Panc1 (cell line): ENCODE measurements at places on chromosomes 3 and 15.
A peak's percentile ranks its signal among the peaks of the same experiment; 100 is the strongest.

DNA sequence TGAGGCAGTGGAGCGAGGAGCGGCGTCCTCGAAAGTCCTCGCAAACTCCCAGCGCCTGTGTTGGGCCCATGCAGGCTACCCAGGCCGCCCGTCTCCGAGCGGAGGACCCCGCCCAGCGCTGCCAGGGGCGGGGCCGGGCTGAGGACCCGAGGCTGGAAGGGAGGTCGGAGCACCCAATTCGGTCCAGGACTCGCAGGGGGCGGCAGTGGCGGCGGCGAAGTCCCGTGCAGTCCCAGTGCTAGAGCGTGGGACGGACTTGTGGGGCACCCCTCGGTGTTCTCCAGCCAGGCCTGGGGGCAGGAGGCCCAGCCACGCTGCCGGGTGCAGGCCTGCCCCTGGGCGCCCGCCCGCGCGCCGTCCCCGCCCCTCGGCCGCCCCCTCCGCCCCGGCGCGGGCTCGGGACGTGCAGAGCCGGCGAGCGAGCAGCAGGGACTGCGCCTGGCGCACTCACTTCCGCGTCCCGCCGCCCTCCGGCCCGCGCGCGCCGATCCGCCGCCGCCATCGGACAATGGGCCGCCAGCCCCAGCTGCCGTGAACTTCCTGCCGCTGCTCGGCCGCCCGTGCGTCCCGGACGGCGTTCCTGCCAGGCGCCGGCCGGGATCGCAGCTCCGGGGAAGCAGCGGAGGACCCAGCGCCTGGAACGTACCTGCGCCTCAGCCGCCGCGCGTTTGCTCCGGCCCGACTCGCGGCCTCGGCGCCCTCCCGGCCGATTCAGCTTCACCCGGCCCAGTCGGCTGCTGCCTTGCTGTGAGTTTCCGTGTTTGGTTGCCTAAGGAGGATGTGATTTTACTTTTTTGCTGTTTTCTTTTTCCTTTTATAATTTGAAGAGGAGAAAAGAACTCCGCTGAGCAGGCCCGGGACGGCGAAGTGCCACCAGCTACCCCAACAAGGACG is 596 bp upstream of the LIMD1 start:
- DNase-seq, result no peak

DNA sequence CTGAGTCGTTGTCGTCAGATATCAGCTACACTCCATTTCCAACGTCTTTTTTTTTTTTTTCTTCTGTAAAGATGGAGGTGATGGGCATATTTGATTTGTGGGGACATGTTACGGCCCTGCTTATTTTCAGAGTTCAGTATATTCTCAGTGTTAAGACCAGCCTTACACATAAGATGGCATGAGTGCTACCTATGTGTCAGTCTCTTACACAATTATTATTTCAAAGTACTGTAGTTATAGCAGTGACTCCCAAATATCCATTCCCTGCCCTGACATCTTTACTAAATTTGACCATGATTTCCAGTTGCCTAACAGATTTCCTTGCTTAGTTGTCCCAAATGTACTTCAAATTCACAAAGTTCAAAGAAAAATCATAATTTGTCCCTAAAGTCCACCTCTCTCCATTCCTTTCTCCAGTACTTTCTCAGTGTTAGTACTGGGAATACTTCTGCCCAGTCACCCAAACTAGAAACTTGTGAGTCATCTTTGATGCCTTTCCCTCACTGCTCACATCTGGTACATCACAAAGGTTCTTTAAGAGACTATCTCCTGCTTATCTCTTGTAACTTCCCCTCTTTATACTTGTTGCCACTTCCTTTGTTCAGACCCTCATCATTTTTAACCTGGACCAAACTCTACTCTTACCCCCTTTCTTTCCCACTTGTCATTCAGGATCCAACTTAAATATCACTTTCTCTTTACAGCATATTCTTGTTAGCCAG is 67.0 kb downstream of the ZNF609 start:
- DNase-seq, result no peak

GRCh38 chr15:81507831-81508230 is 133.8 kb upstream of the TMC3 start:
- DNase-seq, result no peak

GRCh38 chr15:81281766-81282605 is 42.0 kb downstream of the STARD5 start:
- no peak for DNase-seq

GRCh38 chr3:99909714-99910495 is 92.2 kb downstream of the CMSS1 start:
- no peak for DNase-seq

DNA sequence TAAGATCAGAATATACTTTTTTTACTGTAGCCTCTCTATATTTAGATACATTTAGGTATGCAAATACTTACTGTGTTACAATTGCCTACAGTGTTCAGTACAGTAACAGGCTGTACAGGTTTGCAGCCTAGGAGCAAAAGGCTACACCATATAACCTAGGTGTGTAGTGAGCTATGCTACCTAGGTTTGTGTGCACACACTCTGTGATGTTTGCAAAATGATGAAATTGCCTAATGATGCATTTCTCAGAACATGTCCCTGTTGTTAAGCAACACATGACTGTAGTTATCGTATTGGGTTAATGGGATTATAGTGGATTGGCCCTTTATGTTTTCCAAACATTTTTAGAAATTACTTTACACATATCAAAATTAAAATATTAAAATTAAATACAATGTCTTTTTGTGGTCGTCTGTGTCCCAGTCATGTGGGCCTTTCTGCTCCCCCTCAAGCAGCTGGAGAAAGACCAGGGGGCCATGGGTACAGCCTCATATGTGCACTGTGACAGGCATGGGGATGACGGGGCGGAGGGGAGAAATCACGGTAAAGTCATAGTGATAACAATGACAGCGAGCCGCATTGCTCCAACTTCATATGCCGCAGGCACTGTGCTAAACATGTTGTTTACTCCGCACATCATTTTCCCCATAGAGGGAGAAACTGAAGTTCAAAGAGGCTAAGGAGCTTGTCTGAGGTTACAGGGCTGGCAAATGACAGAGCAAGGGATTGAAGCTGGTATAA is 27.4 kb upstream of the PLA2G4E start:
- no peak for DNase-seq

GRCh38 chr3:64109438-64109837 is 86.1 kb upstream of the PSMD6 start:
- DNase-seq, result no peak

DNA sequence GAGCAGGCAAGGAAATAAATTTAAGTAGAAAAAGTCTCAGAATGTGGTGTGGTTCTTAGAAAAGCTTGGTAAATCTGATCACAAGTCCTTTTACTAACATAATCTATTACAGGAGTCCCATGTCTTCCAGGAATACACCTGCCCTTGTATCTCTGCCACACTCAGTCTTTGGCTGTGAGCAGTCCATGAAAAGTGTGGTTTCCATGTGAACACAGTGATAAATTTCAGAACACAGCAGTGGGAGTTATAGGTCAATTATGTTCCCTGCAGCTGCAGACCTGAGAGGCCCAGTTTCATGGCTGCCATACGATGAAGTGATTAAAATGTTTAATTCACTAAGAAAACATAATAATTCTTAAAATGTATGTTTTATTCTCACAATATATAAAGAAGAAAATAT is 366.9 kb upstream of the STAC start:
- no peak for DNase-seq

- no peak for DNase-seq
Observed at GRCh38 chr3:37694284-37694675, 167.4 kb upstream of the CTDSPL start.

- no peak for DNase-seq
Observed at GRCh38 chr15:34876640-34877039, 81.3 kb upstream of the ACTC1 start.

- DNase-seq, result no peak
Observed at GRCh38 chr3:25785826-25786225, 2.6 kb upstream of the NGLY1 start.

GRCh38 chr15:76363251-76363650 is 26.7 kb downstream of the ISL2 start:
- no peak for DNase-seq

- no peak for DNase-seq
Observed at GRCh38 chr3:194689493-194689944, 3.8 kb downstream of the FAM43A start.

DNA sequence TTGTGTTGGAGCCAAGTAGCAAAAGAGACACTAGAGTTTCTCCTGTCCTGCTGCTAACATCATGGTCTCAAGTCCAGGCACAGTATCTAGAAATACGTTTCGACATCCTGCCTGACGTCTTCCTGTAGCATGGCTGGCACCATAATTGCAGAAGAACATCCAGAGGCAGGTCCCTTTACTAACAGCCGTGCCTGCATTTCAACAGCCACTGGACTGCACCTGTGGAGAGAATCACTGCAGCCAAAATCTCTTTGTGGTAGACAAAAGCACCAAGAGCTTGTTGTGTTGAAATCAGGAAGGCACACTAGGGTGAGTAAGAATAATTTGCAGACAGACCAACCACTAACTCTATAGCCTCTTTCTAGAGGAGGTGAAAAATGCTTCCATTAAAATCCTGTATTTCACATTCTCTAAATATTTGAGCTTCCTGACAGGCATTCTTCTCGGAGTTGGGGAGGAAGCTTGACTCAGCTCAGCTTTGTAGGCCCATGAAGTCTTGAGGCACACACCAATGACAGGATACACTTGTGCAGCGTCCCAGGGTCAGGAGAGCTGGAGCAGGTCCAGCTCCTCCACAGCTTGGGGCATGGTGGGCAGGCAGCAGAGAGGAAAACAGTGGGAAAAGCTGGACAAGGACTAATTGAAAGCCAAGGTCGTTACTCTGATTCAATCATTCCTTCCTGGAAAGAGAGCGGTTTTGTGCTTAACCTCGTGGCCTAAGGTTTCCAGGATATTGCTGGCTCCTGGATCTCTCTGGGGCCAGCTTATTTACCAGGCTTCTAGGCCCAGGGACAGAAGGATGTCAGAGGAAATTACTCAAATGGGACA is 244.9 kb downstream of the FAM43A start:
- DNase-seq, result no peak

GRCh38 chr3:190537146-190537545 is 23.3 kb downstream of the IL1RAP start:
- no peak for DNase-seq

- no peak for DNase-seq
Observed at GRCh38 chr15:91294344-91294743, 194.3 kb downstream of the SV2B start.

DNA sequence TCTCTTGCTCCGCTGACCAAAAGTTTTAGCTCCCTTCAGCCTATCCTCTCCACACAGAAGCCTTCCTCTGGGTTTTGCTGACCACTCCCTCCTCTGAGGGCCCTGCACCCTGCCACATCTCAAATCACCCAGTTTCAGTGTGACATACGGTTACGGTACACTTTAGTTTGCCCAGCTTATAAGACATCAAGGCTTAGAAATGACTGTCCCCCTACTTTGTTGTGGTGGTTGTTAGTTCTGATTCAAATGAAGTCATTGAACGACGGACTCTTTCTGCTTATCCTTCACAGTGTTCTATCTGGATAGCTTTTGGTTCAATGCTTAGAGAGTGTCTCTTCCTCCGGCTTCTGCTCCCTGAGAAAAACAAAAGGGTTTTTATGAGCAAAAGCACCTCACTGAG is 68.0 kb upstream of the NDUFB4 start:
- DNase-seq, result no peak

- no peak for DNase-seq
Observed at GRCh38 chr3:191197761-191198306, 1.2 kb upstream of the OSTN start.

GRCh38 chr15:73922186-73923151 is 3.8 kb upstream of the LOXL1 start:
- no peak for DNase-seq

GRCh38 chr3:159898147-159898546 is 90.5 kb upstream of the IL12A start:
- DNase-seq, result no peak

DNA sequence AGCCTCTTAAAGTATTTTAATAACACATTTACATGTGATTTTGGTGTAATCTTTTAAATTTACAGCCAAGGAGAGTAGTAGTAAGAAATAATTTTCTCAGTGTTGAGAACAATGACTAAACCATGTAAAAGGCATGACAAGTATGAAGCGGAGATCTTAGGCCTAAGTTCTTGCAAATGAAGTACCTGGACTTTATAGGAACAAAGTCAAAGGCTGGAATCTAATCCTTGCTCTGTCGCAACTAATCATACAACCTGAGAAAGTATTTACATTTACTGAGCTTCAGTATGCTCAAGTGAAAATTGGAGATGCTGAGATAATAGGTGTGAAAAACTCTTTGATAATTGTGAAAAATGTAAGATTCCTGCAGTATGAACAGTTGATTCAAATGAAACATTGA is 86.4 kb upstream of the VGLL3 start:
- DNase-seq, result no peak

DNA sequence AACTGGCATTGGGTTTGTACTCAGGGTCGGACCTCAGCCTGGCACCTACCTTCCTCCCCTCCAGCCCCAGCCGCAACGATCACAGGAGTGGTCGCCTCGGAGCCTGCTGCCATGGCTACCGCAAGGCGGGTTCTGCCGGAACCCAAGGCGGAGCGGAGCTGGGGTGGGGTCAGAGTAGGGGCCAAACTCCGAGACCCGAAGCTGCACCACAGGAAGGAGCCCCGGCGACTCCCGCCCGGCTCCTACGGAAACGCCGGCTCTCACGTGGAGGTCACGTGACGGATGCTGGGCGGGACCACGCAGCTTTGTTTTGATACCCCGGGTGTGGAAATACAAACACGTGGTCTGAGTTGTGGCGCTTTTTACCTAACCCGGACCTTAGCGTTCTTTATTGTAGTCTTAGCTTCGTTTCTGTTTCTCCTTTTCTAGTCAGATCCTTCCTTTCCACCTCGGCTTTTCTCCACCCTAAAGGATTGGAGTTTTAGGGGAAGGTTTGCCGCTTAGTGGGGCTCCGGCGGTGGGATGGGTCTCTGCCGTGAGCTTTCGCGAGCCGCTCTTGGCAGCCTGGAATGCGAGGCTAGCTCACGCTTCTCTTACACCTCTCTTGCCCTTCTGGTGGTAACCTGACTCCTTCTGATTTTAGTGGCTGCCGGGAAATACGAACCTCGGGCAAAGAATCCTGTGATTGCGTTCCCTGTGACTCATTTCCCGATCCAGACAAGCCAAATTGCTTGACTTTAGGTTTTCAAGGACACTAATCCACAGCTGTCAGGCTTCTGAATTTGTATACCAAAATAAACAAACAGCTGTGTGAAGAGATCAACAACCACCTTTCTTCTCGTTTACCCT is at the start of gene HSPBAP1:
Gene HSPBAP1, minus strand, starts transcription at position 264 of the 849 bp plus-strand sequence. Its CDS starts 151 bp downstream, at position 113.
- peak; percentile 72 for DNase-seq

DNA sequence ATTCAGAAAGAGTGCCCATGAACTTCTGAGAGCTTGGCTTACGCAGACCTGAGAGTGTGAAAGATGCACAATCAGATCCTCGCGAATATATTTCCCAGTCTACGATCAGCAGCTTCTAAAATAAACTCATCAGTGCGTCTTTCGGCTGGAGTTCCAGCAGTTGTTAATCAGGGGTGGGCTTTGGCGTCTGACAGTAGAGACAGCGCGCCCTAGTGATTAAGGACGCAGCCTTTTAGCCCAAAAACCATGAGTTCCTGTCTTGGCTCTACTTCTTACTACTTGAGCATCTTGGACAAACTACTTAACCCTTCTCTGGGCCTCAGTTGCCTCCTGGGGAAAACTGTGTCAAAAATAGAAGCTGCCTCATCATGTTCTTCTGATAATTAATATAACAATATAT is 15.8 kb upstream of the ARRDC4 start:
- no peak for DNase-seq

- DNase-seq, result peak; percentile 45
Observed at GRCh38 chr15:59622289-59622688, 10.7 kb downstream of the GCNT3 start.

- DNase-seq, result no peak
Observed at GRCh38 chr3:45687828-45688193, 1.4 kb upstream of the SACM1L start.

- no peak for DNase-seq
Observed at GRCh38 chr15:36682101-36682500, 102.7 kb downstream of the CDIN1 start.

- DNase-seq, result no peak
Observed at GRCh38 chr3:23662079-23662617, 143.6 kb upstream of the UBE2E1 start.
